Stimulated activated CD8-positive, alpha-beta memory T cell treated with anti-CD3 and anti-CD28 coated beads, Interleukin-4, amount 100 ng/mL, for 48 hours (primary cell): ENCODE measurements at places on chromosomes 6 and 20.

GRCh38 chr20:50636601-50637540 lies 54.5 kb downstream of the RIPOR3 start:
- DNase-seq: no peak

DNA sequence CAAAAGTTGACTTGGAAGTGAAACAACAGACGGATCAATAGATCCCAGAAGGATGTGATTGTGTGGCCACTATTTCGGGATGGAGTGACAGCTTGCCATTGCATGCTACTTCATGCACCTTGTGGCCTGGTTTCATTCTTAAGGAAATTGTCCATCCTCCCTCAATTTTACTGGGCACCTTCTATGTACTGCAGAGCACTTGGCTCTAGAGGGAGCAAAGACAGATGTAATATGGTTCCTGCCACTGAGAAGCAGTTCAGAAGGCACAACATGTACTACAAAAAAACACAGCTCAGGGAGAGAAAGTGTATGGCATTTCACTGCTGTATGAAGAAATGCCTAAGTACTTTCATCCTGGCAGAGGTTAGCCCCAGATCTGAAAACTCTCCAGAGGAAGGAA lies 91.9 kb downstream of the FOXA2 start:
- DNase-seq: no peak

- no peak for DNase-seq
These were observed 2.2 kb upstream of the CNR1 start for GRCh38 chr6:88168362-88168761.

- no peak for DNase-seq
These were observed 178.6 kb downstream of the RFPL4B start for GRCh38 chr6:112525749-112526148.

- DNase-seq: no peak
These were observed 118.3 kb downstream of the KCNQ5 start for GRCh38 chr6:72740135-72740534.

- DNase-seq: no peak
These were observed 34.0 kb downstream of the SYNDIG1 start for GRCh38 chr20:24503352-24503931.

- no peak for DNase-seq
These were observed 377.6 kb upstream of the CITED2 start for GRCh38 chr6:139752086-139752485.

DNA sequence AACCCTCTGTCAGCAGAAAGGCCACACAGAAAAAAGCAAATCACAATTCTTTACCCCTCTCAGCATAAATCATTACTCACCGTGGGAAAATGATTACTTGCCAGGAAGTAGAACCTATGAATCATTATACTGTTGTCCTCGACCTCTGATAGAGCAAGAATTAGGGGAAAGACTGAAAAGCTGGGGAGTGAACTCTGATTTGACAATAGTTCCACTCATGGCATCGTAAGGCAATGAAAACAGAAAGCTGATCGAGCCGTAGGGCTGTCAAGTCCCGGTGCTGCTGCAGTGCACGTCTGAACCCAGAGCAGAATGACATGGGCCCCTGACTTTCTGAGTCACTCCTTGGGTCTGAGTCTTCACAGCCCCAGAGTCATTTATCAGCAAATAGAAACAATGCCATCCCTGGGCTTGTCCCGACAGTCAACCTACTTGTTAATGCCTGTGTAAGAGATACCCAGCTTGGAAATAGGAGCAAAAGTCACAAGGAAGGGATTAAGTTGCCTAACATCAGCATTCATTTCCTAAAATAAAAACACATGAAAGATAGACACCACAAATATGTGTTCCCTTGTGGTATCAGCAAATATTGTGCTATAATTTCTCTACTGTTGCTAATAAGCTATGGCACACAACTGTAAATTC lies 224.8 kb upstream of the MARCKS start:
- peak; percentile 56 for DNase-seq

DNA sequence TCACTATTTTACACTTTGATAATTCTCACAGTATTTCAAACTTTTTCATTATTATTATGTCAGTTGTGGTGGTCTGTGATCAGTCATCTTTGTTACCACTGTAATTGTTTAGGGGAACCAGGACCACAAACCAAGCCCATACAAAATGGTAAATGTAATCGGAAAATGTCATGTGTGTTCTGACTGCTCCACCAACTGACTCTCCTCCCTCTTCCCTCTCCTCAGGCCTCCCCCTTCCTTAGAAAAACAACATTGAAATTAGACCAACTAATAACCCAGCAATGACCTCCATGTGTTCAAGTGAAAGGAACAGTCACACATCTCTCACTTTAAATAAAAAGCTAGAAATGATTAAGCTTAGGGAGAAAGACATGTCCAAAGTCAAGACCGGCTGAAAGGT lies 63.8 kb downstream of the GMDS start:
- DNase-seq: no peak

- no peak for DNase-seq
These were observed 14.0 kb downstream of the PAQR8 start for GRCh38 chr6:52375780-52376556.

- DNase-seq: no peak
These were observed 84.8 kb downstream of the AHI1 start for GRCh38 chr6:135412761-135413160.

DNA sequence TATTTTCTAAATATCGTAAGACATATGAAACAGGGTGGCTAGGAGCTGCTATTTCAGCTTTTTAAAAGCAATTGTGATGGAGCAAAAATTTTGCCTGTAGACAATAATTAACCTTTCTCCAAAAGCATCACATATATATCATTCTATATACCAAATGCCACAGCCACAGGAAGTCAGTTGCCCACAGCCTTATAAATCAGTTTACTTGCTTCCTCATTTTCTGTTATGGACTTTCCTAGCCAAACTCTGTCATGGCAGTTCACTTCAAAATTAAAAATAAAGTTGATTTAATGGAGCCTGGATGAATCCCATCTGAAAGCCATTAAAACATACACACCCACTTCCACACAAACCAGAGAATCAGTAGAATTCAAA lies 93.4 kb upstream of the NHSL1 start:
- DNase-seq: no peak

GRCh38 chr20:19210391-19211155 lies 1.9 kb upstream of the SLC24A3 start:
- no peak for DNase-seq

- no peak for DNase-seq
These were observed 53.9 kb downstream of the ADNP start for GRCh38 chr20:50877232-50877743.

DNA sequence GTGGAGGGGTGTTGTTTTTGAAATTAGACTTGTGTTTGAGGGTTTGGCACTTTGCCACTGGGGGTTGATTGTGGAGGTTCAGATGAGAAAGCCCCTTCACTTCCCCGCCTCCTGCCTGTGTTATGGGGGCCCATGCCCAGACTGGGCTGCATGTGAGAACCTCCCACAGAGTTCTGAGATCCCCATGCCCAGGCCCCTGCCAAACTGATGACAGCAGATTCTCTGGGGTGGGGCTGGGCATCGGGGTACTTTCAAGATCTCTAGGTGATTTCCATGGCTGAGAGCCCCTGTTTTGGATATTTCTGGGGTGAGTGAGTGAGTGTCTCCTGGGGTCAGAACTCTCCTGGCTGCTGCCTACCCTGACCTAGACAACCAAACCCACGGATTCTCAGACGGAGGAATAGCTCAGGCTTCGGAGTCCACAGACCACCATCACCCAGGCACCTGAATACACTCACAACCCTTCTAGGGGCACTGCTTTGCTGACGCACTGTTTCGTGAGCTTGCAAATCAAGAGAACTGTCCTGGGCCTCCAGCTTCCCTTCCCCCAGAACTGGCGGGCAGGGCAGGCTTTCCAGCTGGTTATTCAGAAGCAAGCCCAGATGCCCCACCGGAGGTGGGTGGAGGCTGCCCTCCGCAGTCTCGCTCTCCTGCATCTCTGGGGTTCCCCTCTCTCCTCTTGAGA lies 6.3 kb downstream of the BCAS1 start:
- DNase-seq: peak; percentile 77

GRCh38 chr20:6838181-6838826 lies 70.8 kb downstream of the BMP2 start:
- DNase-seq: no peak

DNA sequence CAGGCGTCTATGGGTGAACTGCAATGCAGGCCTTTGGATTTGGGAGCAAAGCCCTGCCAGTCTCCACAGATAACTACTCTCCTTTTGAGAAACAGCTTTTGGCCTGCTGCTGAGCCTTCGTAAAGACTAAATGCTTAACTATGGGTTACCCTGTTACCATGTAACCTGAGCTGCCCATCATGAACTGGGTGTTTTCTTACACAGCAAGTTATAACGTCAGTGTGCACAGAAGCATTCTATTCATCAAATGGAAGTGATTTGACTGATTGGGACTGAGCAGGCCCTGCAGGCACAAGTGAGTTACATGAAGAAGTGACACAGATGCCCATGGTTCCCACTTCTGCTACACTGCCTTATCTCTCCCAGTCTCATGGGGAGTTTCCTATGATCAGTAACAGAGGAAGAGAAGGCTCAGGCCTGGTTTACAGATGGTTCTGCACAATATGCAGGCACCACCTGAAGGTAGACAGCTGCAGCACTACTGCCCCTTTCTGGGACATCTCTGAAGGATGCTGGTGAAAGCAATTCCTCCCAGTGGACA lies 319.1 kb downstream of the CD83 start:
- DNase-seq: no peak

GRCh38 chr6:3520281-3521230 lies 63.7 kb upstream of the SLC22A23 start:
- DNase-seq: no peak

GRCh38 chr20:39691151-39691862 lies 729.2 kb downstream of the DHX35 start:
- DNase-seq: no peak

- no peak for DNase-seq
These were observed 19.1 kb downstream of the OLIG3 start for GRCh38 chr6:137475103-137475502.

GRCh38 chr6:157438611-157439111 lies 57.7 kb downstream of the ZDHHC14 start:
- no peak for DNase-seq

GRCh38 chr6:129312880-129313279 lies 397.1 kb downstream of the ARHGAP18 start:
- DNase-seq: no peak

- DNase-seq: peak; percentile 14
These were observed 18.7 kb upstream of the RALGAPB start for GRCh38 chr20:38453941-38454340.

GRCh38 chr6:69795469-69796072 lies 1.2 kb downstream of the LMBRD1 start:
- DNase-seq: no peak

DNA sequence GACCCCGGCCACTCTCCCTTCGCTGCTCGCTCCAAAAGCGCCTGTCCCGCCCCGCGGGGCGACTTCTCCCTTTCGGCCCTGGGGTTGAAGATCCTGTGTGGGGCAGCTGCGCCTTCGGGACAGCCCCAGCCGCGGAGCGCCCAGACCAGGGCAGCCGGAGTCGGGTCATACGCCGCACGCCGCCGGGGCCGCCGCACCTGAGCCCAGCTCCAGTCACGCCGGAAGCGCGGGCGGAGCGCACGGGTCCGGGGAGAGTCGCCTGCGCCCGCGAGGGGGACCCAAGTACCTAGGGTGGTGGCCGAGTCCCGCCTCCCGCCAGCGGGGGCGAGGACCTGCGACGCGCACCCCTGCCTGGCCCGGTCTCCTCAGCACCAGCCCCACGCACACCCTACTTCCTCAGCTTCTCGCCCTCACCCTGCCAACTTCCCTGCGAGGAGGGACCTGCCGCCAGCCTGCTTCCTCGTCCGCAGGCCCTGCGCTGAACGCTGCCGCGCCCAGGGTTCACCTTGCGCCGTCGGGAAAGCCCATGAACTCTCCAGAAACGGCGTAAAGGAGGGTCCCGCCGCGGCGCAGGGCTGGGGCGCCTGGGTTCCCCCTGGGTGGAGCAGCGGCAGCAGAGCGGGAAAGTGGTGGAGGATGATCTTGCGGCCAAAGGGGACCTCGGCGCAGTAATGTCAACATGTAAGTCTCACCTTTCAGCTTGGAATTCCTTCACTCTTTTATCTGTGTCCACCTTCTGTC lies at the start of gene ADGRG6:
TSS of gene ADGRG6 (plus strand) at position 357 of the 741 bp plus-strand sequence. CDS start at position 680, 323 bp downstream.
- peak; percentile 64 for DNase-seq

DNA sequence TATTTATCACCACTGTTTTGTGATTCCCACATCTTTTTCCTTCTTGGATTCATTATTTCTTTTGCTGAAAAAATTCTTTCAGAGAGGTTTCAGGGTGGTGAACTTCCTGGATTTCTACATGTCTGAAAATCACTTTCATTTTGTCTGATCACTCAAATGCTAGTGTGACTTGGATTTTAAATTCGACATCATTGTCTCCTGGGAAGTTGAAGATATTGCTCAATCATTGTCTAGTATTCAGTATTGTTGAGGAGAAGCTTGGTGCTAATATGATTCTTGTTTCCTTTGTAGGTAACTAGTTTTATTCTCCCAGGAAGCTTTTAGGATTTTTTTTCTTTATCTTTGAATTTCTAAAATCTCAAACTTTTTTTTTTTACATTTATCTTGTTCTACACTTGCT lies 45.0 kb downstream of the DNAH8 start:
- DNase-seq: no peak

DNA sequence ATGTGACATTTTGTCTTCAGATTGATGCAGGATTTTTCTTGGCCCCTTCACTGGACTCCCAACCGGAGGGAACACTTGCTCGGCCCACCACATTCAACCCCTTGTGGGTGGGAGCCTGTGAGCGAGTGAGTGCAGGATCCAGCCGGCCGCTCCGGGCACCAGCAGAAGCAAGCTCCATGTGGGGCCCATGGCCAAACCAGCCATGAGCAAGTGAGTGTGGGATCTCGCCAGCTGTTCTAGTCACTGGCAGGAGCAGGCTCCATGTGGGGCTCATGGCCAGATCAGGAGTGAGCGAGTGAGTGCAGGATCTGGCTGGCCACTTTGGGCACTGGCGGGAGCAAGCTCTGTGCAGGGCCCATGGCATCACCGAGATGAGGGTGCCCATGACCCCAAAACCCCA lies 42.6 kb downstream of the OSTM1 start:
- no peak for DNase-seq

DNA sequence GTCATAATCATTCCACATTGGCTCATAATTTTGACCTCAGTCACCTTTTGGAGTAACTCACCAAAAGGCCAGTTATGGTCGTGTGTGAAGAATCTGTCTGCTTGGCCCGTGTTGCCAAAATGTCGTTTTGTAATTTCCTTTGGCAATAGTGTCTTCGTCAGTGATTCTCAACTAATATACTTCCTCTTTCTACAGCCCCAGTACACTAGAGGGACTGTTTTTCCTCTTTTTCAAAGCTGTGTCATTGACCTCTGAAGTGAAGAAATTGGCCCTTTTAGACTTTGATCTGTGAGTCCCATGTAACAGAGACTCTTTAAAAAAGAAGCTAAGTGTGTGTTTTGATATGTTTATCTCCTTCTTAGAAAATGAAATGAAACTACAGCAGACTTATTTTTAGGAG lies 5.2 kb downstream of the FOXO3 start:
- DNase-seq: no peak
